ENCODE measurements at places on chromosomes 11 and 22.

DNA sequence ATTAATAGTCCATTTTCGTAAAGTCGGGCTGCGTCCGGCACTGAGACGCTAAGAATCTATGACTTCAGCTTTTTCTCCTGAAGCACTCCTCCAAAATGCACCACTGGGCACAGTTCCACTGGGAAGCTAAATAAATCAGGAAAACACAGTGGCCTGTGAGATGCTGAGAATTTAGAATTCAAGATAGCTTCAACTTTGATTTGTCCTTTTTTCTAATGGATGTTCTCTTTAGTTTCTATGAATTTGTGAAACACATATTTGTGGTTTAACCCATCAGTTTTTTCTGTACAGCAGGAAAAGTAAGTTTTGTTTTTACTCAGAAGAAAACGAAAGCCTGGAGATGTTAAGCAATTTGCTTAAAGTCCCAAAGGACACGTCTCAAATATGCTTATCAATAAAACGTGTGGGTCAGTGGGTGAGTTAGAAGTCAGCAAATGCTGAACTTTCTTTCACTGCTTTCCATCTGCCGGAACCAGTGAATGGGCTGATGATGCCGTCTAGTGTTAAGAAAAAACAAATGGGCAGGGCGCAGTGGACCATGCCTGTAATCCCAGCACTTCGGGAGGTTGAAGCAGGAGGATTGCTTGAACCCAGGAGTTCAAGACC lies 40.7 kb upstream of the CLMP start:
- no peak for DNase-seq

DNA sequence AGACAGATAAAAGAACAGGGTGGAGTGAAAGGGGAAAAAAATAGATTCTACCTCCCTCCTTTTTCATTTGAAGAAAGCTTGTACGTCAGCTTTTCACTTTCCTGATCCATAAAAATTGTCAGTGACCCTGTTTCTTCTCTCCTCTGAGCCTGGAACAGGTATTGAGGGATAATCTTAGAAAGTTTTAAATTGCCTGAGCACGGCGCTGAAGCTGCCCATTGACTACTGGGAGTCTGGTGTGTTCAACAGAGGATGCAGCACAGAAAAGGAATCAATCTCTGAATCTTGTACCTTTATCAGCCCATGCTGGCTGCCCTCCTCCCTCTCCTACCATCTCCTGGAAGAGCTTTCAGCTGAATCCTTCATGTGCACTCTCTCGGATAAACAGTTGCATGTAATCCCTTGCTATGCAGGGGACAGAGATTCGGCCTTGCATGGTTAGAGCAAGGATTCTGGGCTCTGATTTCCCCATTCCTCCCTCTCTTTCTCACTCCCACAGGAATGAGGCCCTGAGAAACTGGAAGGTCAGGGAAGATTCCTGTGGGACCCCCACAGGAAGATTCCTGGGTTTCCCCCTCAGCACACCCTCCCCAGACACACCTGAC lies 162.4 kb upstream of the SYN3 start:
- DNase-seq: no peak

DNA sequence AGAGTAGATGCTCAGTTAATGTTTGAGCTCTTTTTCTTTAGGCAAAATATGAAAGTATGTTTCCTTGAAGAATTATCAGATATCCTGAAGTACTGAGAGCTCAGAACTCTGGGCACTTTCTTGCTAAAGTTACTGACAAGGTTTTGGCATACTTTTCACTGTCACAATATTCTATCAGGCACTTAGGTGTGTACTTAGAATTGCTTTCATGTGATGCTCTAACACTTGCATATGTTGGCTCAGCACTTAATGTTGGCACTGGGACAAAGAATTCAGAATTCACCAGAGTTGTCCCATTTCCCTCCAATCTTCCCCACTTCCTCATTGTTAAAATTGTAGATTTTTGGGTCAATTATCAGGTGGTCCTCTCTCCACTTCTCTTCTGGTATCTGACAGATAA lies 5.0 kb downstream of the MMP20 start:
- DNase-seq: no peak

GRCh38 chr11:27875831-27876775 lies 175.8 kb upstream of the BDNF start:
- no peak for DNase-seq

- DNase-seq: peak; percentile 90
These were observed 1432.6 kb upstream of the TENM4 start for GRCh38 chr11:80873310-80873999.

- no peak for DNase-seq
These were observed 59.4 kb downstream of the F2 start for GRCh38 chr11:46778416-46778815.

GRCh38 chr11:134173296-134173695 lies 50.5 kb downstream of the NCAPD3 start:
- DNase-seq: no peak

- DNase-seq: no peak
These were observed 868.6 kb downstream of the METTL15 start for GRCh38 chr11:28976801-28977145.

GRCh38 chr11:31810779-31811647 lies at the start of gene PAX6:
Gene PAX6 (minus strand): TSS chr11:31811322. CDS start chr11:31806411, 4,911 bp downstream.
- peak; percentile 94 for DNase-seq

DNA sequence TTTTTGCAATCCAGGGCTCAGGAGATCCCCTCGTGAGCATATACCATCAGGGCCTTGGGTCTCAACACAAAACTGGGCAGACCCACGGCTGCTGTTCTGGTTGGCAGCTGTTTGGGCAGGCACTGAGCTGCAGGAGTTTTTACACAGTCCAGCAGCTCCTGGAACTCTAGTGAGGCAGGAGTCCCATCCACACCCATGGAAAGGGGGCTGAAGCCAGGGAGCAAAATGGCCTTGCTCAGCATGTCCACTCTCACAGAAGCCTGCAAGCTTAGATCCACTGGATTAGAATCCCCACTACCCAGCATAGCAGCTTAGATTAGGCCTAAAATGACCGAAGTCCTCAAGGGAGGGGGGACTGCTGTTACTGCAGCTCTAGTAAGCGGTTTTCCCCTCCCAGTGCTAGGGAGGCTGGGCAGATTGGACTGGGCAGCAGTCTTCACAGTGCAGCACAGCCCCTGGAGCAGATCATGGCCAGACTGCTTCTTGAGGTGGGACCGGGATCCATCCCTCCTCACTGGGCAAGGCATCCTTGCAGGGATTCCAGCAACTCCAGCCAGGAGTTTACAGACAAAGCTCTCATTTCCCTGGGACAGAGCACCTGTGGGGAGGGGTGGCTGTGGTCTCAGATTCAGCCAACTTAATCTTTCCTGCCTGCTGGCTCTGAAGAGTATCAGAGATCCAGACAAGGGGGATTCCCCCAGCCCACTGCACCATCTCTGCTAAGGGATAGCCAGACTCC lies 36.4 kb upstream of the CARD16 start:
- no peak for DNase-seq

DNA sequence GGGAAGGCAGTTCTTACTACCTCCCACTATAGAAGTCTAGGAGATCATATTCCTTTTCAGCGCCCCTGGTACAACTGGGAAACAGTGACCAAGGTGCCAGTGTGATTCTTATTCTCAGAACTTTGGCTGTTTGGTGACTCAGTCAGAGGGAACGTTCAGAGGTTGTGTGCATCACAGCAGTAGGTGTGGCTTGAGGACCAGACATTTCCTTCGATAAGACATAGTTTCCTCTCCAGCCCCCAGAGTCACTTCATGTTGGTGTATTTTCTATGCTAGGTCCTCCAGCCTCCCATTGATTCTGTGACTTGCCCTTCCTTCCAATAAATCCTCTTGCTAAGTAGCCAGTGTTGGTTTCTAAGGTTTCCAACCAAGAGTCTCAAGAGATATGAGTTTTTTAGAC lies 171.9 kb upstream of the MPPED2 start:
- no peak for DNase-seq

DNA sequence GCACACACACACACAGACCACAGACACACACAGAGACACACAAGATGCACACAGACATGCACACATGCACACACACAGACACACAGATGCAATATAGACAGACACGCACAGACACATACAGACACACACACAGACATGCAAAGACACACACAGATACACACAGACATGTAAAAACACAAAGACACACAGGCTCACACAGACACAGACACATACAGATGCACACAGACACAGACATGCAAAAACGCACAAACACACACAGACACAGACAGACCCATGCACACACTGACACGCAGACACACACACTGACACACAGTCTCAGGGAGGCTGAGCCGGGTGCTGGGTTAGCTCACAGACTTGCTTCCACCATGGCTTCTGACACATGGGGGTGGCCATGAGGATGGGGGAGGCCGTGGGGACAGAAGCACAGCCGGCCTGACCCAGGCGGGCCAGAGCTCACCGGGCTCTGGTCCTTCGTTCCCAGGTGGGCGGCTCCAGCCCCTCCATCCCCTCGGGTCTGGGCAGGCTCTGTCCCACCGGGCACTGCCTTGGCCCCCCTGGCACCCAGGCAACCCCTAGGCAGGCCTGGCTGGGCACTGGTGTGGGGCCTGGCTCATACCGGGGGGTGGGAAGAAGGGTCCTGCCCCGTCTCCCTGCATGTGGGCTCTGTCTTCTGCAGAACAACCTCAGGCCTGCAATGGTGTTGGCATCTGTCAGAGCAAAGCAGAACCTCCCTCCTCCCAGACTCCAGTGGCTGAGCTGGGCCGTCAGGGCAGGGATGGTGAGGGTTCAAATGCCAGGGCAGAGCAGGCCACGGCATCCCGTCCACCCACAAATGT lies 1489.5 kb downstream of the BRD1 start:
- DNase-seq: no peak

GRCh38 chr11:102662607-102663006 lies 37.5 kb upstream of the MMP20 start:
- DNase-seq: no peak

- DNase-seq: no peak
These were observed 281.0 kb upstream of the CTSC start for GRCh38 chr11:88618327-88619070.

GRCh38 chr11:128482512-128483191 lies 104.7 kb downstream of the ETS1 start:
- peak; percentile 18 for DNase-seq

- no peak for DNase-seq
These were observed 1.4 kb upstream of the OVOL1 start for GRCh38 chr11:65785319-65786007.

GRCh38 chr11:65551572-65552387 lies 6.4 kb downstream of the LTBP3 start:
- DNase-seq: peak; percentile 63

- DNase-seq: no peak
These were observed 230.1 kb upstream of the DDI1 start for GRCh38 chr11:103806130-103806895.

DNA sequence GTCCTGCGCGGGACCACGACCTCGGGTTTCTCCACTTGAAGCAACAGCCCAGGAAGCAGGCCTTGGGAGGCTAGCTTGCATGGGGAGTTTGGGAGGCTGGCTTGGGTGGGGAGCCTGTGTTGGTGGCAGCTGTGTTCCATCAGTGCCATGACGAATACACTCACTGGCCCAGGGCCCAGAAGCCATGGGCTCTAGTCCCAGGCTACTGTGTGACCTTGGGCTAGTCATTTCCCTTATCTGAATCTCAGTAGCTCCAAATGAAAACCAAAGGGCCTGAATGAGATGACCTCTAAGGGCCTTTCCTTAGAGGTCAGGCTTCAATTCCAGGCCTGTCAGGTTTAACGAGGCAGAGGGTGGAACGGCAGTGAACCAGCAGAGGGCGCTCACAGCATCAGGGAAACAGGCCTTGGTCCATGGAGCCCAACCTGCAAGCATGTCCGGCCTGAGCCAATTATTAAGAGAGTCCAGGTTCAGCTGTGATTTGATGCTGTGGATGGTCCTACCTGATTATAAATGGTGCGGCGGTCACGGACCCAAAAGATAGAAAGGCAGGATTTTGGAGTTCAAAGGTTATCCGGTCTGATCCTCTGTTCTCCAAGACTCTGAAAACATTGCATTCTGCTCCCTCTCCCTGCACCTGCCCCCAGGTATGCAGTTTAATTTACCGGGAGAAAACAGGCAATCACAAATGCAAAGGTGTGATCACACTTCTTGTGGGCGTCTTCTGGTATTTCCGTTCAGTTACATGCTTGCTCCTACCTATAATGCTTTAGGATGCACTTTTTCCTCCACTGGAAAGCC lies 15.9 kb downstream of the PTPN5 start:
- peak; percentile 82 for DNase-seq

DNA sequence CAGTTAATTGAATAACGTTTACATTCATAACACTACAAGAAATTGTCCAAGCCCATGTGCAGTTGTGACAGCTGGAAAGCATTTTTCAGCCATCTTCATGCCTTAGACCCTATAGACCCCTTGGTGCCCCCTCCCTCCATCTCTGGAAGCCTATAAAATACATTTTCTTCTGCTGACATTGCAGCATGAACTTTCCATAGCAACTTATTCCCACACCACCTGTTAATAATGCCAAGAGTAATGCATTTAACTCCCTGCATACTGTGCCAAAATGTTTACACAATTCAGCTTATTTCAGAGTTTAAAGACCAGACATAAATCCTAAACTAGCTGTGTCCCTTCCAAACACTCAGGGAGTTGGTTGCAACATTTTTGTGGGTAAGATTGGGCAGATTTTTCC lies 143.0 kb upstream of the ARHGAP20 start:
- DNase-seq: no peak

DNA sequence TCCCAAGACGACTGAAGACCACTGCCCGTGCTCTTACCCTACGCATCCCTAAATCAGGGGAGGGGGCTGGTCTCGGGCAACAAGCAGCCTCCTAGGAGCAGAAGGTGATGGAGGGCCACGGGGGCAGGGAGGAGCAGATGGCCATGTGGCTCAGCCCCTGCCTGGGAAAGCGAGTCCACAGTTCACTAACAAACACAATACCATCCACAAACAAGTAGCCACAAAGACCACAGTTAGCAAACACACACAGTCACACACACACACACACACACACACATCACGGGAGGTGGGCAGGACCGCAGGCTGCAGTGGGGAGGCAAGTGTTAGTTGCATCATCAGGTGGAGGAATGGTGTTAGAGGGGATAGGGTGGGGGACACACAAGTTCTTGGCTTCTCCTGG lies 13.2 kb upstream of the FXYD2 start:
- no peak for DNase-seq

- no peak for DNase-seq
These were observed 390.0 kb upstream of the CADM1 start for GRCh38 chr11:115894176-115894575.

- no peak for DNase-seq
These were observed 13.1 kb downstream of the USP2 start for GRCh38 chr11:119368121-119369034.

GRCh38 chr22:36435516-36436415 lies 45.7 kb downstream of the TXN2 start:
- no peak for DNase-seq

DNA sequence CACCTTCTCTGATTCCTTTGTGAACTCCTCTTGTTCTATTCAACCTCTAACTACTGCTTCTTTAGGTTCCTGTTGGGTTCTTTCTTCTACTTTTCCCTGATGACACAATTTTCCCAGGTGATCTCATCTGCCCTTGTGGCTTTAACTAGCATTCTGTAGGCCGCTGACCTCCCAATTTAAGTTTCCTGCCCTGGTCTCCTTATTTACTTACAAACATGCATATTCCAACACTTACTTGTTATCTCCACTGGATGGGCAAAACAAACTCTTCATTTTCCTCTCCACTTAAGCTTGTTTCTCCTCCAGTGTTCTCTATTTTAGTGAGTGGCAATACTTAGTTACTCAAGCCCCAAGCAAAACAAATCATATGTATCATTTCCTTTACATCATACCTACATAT lies 734.5 kb downstream of the METTL15 start:
- no peak for DNase-seq

Measured in OCI-M1 (cell line).